Naive thymus-derived CD4-positive, alpha-beta T cell (primary cell): ENCODE measurements at places on chromosomes 7 and 10.

GRCh38 chr10:132238371-132239125 lies 51.8 kb downstream of the DPYSL4 start:
- H3K4me1 ChIP-seq, result no peaks in the 10 kb centered on the region
- no peak for DNase-seq

GRCh38 chr7:133789974-133790373 lies 337.2 kb upstream of the LRGUK start:
- no peak overlapping the region for H3K27ac ChIP-seq
- no peaks in the 10 kb centered on the region for H3K4me1 ChIP-seq
- DNase-seq, result no peak
- H3K27me3 ChIP-seq, result no peaks in the 10 kb centered on the region
- H3K36me3 ChIP-seq, result no peaks in the 10 kb centered on the region

DNA sequence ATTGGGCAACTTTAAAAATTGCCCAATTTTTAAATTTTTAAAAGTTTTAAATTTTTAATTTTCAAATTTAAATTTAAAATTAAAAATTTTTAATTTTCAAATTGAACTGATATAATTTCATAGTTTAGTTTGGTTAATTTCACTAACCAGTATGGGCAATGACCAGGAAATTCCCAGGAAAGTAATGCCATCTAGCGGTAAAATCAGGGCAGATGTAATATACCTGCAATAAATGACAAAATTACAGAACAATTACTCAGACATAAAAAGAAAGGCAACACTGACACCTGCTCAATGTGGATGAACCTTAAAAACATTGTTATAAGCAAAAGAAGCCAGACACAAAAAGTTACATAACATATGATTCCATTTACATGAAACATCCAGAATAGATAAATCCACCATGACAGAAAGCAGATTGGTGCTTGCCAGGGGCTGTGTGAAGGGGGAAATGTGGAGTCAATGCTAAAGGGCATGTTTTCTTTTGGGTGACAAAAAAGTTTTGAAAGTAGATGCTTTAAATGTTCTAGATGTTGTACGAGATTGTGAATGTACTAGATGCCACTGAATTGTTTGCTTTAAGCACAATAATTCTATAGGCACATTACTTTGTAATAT lies 28.6 kb upstream of the SLC16A12 start:
- no peaks in the 10 kb centered on the region for H3K27me3 ChIP-seq
- H3K4me3 ChIP-seq, result no peak overlapping the region
- H3K4me1 ChIP-seq, result no peaks in the 10 kb centered on the region
- H3K27ac ChIP-seq, result no peak overlapping the region

DNA sequence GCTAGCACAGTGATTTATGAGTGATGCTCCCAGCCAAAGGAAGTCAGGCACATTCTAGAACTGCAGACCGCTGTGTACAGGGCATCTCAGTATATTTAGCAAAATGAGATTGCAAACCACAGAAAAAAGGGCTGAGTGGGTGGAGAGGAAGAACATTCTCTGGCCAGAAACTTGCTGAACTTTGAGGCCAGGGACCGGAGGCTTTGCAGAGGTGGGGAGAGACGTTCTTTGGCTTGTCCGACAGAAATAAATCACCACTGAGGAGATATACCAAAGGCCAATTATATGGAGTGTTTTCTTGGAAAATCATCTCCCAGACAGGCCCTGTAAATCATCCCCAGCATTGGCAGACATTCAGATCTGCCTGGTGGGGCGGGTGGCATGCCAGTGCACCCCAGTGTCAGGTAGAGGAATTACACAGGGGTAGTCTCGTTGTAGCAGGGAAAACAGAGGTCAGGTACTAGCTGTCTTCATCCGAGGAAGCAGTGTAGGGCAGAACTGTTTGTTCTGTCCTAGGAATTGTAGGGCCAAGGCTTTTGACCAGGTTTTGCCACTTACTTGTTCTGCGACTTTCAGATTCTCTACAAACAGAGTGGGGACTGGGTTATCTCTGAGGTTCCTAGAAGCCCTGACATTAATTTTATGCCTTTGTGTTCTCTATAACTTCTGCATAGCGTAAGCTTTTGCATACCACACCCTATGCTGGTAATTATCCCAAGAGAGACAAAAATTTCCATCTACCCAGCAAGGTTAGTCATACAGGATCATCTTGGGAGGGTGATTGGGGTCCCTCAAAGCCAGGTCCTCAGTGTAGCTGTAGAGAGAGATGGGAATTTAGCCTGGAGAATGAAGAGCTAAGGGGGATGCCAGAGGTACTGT lies 655.6 kb downstream of the LRMDA start:
- no peak overlapping the region for H3K4me3 ChIP-seq
- no peaks in the 10 kb centered on the region for H3K4me1 ChIP-seq
- H3K27ac ChIP-seq, result no peak overlapping the region
- H3K36me3 ChIP-seq, result no peaks in the 10 kb centered on the region

GRCh38 chr7:28217143-28217542 lies 36.5 kb upstream of the JAZF1 start:
- H3K4me1 ChIP-seq, result no peaks in the 10 kb centered on the region
- H3K27me3 ChIP-seq, result no peaks in the 10 kb centered on the region
- no peak overlapping the region for H3K27ac ChIP-seq
- H3K36me3 ChIP-seq, result no peaks in the 10 kb centered on the region

DNA sequence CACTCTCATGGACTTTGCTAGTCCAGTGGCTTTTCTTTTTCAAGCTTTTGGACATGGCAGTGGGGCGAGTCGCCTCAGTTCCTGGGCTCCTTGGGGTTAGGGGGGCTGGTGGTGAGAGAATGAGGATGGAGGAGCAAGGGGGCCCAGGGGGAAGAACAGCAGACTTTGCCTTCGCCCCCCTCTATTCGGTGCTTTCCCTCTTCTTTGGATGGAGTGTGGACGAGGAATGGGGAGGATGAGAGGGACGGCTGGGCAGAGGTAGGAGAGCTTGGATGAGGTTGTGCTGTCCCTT lies 255 bp downstream of the MAGI2 start:
- no peaks in the 10 kb centered on the region for H3K36me3 ChIP-seq
- no peaks in the 10 kb centered on the region for H3K4me1 ChIP-seq
- no peak overlapping the region for H3K27ac ChIP-seq
- H3K4me3 ChIP-seq, result no peak overlapping the region
- H3K27me3 ChIP-seq, result no peaks in the 10 kb centered on the region
